ENCODE measurements at places on chromosomes 4 and X. TPM values are rescaled to one million over a fixed set of nuclear protein-coding genes. Genes with fewer than 3 reads are reported as not detected.

- DNase-seq = no peak
Measured at GRCh38 chr4:141654098-141654497, 17.7 kb downstream of the IL15 start.

- DNase-seq = peak; percentile 8
Measured at GRCh38 chrX:110442635-110443034, 84.0 kb downstream of the RTL9 start.

DNA sequence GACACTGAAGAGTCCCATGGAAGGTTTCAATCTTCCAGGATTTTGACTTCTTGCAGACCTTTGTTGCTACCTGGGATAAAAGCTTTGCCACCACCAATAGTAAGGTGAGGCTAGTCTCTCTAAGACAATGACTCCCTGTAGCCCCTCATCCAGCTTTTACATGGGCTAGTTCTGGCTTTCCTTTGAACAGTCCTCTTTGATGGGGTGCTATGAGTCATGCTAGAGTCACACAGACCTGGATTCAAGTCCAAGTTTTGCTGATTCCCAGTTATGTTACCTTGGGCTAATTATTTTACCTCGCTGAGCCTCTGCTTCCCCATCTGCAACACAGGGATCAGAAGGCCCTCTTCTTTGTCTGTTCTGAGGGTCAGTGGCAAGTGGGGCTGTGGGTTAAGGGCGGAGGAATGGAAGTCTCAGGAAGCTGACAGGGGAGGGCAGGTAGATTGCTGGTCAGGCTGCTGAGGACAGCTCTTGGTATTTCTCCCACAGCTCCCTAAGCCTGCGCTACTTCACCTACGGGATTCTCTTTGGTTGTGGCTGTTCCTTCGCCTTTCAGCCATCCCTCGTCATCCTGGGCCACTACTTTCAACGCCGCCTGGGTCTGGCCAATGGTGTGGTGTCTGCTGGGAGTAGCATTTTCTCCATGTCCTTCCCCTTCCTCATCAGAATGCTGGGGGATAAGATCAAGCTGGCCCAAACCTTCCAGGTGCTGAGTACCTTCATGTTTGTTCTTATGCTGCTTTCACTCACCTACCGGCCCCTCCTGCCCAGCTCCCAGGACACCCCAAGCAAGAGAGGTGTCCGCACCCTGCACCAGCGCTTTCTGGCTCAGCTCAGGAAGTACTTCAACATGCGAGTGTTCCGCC, 90.3 kb downstream of the RLIM start:
- DNase-seq = no peak

DNA sequence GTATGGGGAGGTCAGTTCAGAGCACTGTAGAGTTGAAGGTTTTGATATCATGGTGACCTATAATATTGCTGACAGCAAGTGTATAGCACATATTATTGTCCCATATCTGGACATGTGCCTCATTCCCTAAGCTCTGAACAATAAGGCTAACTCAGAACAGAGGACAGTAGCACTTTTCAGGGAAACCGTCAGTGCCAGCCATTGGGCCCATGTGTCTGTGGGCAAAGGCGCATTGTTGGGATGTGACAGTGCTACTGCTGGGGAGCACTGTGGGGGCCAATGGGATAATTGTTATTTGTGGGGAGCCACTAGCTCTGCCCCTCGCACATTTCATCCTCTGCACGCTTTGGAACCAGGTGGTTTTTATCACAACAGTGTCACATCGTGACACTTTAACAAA, 136.2 kb downstream of the ELOVL6 start:
- DNase-seq = no peak

GRCh38 chrX:145677109-145677817, 140.4 kb upstream of the SLITRK2 start:
- no peak for DNase-seq

GRCh38 chrX:56798866-56799758, 70.1 kb downstream of the NBDY start:
- DNase-seq = no peak

DNA sequence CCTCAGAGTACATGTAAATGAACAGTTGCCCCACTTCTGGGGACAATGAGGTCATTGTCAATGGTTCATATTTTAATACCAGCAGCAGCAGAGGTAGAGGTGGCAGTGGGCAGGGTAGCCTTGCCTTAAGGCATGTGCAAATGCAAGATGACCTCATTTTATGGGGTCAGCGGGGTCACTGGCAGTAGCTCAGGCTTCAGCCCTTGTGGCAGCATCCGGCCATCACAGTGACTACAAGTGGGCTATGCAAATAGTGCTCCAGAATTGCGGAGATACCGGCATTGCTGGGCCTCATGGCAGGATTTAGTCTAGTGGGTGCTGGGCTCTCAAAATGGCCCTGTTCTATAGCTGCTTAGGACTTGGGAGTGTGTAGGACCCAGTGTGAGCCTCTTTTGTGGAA, 144.7 kb downstream of the FAM47A start:
- DNase-seq = no peak

GRCh38 chrX:66164470-66164869, 423 bp downstream of the HEPH start:
- DNase-seq = no peak

DNA sequence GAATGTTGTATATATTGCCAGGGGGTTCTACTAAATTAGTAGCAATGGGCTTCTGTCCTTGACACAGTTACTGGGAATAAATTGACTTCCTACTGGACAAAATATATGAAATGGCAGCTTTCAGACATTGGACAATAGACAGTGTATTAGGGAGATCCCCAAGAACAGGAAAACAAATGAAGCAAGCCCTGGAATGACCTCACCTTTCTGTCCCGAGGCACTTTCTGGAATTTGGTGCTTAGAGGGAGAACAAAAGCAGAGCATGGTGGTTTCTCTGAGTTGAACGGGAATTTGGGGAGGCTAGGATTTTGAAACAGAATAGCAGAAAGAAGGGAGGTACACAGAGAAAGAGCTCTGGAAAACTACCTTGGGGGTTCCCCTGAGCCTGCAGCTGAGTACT, 187.7 kb upstream of the MAGEB2 start:
- no peak for DNase-seq

DNA sequence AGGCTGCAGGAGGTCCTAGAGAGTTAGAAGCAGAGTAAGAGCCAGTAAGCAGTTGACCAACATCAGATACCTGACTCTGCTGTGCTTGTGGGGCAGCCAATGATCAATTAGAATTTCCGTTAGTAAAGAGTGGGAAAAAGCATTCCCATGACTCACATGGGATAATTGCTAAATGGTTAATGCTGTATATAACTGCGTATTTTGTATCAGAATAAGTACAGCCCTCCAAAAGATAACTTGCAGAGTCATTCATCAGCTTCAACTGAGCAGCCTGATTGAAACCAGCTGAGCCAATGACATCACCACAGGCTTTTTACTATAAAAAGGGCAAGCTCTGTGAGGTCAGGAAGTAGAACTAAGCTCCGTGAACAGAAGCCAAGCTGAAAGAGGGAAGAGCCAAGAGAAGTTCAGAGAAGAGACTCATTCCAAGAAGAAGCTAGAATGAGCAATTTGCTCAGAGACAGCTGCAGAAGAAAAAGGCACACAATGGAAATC, 67.9 kb downstream of the PPP3CA start:
- DNase-seq = peak; percentile 8

GRCh38 chrX:68146054-68146453, 287.2 kb downstream of the OPHN1 start:
- peak; percentile 2 for DNase-seq

GRCh38 chr4:174222266-174222872, 61.1 kb downstream of the FBXO8 start:
- DNase-seq = peak; percentile 47

DNA sequence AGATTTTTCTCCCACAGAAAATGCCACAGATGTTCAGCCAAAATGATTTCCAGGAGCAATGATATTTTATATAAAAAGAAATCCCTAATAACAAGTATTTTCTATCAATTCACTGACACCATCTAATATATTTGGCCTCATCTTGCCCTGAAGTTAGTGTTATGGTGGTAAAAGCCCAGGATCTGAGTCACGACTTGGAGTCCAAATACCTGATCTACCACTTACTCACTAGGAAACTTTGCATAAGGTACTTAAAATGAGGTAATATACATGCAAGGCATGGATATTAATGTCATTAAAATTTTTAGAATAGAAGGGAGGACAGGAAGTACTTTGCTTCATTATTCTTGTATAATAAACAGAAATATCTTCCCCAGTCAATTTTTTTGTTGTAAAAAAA, 16.3 kb downstream of the PPP3CA start:
- DNase-seq = no peak

The EXOC1L gene
- not detected for total RNA-seq

The ZNF827 gene
- 42.9 TPM for total RNA-seq

The UGT2B15 gene
- total RNA-seq = not detected

The H2BW2 gene
- not detected for total RNA-seq

The LRIT3 gene
- total RNA-seq = 0.11 TPM

The AWAT2 gene
- total RNA-seq = not detected

All from OCI-LY7 (cell line).